Stimulated activated CD8-positive, alpha-beta memory T cell treated with anti-CD3 and anti-CD28 coated beads, Interleukin-7, amount 100 ng/mL, for 48 hours (primary cell): ENCODE measurements at places on chromosomes 12 and 14.

DNA sequence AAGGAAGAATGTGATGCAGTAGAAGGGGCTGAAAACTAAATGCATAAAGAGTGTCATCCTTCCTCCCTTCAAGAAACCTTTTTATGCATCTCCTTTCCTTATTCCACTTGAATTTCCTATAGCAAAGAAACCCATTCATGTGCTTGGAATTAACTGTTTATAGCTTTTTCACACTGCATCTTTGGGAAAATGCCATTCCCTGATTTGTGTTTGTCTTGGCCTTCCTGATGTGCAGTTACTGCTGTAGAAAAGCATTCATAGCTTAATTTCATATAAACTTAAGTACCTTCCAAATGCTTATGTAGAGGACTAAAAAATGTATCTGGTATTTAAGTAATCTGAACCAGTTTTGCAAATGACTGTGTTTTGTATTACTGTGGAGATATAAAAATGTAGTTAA lies 61.8 kb downstream of the SDR9C7 start:
- no peak for DNase-seq

GRCh38 chr12:19454837-19455236 lies 15.5 kb downstream of the AEBP2 start:
- no peak for DNase-seq

DNA sequence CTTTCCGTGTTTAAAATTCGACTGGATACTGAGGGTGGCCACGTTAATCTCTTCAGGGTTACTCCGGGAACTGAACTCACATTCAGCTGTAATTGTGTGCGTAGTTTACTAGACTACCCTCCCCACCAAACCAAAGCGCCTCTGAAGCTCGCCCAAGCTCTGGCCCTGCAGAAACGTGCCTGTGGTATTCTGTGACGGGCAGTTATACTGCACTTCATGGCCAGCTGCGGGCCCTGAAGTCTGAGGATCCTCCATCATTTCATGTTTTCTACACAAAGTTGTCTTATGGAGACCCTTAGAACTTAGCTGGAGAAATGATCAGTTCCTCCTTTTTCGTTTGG lies 688 bp downstream of the ZNF26 start:
- no peak for DNase-seq

DNA sequence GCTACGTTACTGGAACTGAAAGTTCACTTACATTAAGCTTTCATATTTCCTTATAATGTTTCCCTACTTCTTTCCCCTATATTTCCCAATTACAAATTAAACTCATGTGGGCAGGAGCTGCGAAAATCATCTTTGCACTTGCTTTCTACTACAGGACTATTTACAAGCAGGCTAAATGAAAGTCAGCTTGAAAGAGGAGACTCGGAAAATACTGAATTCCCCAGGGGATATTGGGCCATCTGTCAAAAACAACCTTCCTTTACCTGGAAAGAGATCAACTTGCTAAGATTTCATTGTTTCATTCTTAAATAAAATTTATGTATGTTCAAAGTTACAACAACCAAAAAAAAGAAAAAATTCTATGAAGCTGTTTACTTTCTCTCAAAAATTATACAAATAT lies 92.8 kb upstream of the BBS10 start:
- no peak for DNase-seq

- no peak for DNase-seq
Observed at GRCh38 chr14:76830556-76830955, 4.3 kb downstream of the LRRC74A start.

DNA sequence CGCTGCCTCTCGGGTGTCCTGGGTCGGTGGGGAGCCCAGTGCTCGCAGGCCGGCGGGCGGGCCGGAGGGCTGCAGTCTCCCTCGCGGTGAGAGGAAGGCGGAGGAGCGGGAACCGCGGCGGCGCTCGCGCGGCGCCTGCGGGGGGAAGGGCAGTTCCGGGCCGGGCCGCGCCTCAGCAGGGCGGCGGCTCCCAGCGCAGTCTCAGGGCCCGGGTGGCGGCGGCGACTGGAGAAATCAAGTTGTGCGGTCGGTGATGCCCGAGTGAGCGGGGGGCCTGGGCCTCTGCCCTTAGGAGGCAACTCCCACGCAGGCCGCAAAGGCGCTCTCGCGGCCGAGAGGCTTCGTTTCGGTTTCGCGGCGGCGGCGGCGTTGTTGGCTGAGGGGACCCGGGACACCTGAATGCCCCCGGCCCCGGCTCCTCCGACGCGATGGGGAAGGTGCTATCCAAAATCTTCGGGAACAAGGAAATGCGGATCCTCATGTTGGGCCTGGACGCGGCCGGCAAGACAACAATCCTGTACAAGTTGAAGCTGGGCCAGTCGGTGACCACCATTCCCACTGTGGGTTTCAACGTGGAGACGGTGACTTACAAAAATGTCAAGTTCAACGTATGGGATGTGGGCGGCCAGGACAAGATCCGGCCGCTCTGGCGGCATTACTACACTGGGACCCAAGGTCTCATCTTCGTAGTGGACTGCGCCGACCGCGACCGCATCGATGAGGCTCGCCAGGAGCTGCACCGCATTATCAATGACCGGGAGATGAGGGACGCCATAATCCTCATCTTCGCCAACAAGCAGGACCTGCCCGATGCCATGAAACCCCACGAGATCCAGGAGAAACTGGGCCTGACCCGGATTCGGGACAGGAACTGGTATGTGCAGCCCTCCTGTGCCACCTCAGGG lies 679 bp downstream of the ARF6 start:
- peak; percentile 80 for DNase-seq

DNA sequence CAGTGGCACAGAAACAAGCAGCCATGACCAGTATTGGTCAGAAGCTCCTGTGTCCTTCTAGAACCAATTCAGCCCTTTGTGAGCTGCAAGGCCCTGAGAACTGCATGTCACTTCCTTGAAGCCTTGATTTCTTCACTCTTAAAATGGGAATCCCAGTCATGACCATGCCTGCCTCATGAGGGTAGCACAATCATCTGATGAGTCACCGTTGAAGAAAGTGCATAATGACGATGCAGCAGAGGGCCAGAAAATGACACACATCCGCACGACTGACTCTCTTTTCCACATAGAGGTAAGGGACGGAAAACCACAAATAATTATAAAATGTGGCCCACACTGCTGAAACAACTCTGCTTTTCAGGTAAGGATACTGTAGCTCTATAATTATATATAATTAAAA lies 777.4 kb downstream of the BCL11B start:
- no peak for DNase-seq

GRCh38 chr12:46920499-46920898 lies 94.7 kb upstream of the SLC38A4 start:
- DNase-seq, result no peak
